HFFc6 (cell line): ENCODE measurements at places on chromosomes 11 and 22. TPM values are rescaled to one million over a fixed set of nuclear protein-coding genes. Genes with fewer than 3 reads are reported as not detected.

GRCh38 chr22:24989541-24989951, 37.0 kb downstream of the KIAA1671 start:
- DNase-seq, result no peak

DNA sequence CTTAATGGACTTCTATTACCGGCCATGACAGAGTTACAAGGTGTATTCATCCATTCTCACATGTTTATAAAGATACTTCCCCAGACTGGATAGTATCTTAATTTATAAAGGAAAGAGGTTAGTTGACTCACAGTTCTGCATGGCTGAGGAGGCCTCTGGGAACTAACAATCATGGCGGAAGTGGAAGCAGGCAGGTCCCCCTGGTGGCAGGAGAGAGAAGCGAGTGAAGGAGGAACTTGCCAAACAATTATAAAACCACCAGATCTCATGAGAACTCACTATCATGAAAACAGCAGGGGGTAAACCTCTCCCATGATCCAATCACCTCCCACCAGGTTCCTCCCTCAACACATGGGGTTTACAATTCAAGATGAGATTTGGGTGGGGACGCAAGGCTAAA, 170.0 kb upstream of the PDGFD start:
- no peak for DNase-seq

GRCh38 chr11:13184295-13184794, 93.2 kb upstream of the BMAL1 start:
- no peak for DNase-seq

SLC37A4 gene
- 6.9 to 11.3 TPM (median 7.8 TPM) in 3 replicates for total RNA-seq

GRCh38 chr11:12179019-12179418, 68.6 kb downstream of the MICAL2 start:
- no peak for DNase-seq
